ENCODE measurements at places on chromosomes 5 and 9.
A peak's percentile ranks its signal among the peaks of the same experiment; 100 is the strongest.

DNA sequence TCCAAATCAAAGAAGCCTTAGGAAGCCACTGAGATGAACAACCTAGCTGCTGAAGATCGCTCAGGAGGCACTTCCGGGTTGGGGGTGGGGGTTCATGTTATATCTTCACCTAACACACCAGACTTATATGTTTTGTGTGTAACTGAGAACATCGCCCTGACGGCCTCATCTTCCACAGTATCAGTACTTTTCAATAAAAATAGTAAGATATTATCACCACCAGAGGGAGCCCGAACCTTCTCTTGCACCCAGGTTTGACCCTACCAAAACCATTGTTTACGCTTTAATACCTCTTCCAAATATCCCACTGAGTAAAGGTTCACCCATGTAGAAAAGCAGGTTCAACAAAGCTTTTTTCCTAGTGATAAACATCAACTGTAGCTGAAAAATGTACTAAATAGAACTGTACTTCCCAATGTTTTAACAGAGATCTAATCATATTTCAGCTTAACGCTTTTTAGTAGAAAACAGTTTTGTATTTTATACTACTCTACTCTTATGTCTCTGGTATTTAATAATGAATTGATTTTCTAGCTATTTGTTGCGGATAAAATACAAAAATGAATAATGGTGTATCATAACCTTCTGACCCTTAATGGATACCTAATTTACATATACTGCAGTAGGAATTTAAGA lies 244.0 kb downstream of the EPB41L4A start:
- peak; percentile 39 for DNase-seq

DNA sequence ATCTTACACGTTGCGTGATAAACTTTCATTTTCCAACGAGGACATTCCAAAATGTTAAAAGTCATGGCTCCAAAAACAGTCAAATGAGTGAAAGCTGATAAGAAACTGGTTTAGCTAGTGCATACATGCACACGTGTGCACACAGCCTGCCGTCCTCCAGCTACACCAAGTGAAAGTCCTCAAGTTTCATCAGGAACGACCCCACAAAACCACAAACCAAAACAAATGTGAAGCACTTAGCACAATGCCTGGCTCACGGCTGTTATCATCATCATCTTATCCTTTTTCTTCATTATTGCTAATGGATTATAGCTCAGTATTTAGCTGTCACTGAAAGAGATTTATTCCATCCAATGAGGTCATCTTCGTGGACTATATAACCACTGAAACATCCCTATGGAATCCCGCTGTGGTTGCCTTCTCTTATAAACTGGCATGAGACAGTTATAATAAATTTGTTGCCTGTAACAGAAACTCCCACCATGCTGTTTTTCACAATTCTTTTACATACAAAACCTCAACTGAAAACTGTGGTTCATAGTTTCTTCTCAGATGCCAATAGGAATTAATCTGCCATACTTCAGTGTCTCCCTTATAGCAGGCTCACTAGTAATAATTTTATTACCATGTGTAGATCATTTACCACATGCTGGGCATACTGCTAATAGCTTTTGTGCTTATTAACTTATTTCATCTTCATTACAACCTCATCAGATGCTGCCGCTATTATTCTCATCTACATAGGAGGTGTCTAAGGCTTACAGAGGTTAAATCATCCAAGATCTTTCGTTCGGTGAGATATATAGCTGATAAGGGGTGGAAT lies 56.1 kb downstream of the SAXO1 start:
- DNase-seq: no peak

DNA sequence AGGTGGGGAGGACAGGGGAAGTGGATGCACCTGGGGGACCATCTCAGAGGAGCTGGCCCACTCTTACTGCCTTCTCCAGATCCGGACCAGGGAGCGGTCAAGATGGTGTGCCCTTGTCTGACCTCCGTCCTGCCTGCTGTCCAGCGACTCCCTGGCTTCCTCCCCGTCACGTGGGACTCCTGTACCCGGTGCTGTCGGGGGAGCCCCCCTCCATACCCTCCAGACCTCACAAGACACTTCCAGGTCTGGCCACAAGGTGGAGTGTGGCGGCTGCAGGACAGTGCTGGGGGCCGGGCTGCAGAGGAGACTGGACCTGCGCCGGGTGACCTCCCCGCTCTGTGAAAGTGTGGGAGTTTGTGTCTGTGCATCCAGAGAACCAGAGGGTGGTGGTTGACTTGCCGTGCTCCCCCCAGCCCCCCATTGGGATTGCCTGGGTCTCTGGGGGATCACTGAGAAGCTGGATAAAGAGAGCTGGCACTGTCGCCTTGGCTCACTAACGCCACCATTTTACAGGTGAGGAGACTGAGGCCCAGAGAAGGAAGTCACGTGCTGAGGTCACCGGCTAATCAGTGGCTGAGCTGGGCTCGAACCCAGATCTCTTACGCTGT lies 1.9 kb upstream of the CRB2 start:
- peak; percentile 85 for DNase-seq

- no peak for DNase-seq
Measured at GRCh38 chr5:58450018-58450417, 9.9 kb downstream of the PLK2 start.

GRCh38 chr5:84403773-84404172 lies 19.1 kb upstream of the EDIL3 start:
- DNase-seq: no peak

DNA sequence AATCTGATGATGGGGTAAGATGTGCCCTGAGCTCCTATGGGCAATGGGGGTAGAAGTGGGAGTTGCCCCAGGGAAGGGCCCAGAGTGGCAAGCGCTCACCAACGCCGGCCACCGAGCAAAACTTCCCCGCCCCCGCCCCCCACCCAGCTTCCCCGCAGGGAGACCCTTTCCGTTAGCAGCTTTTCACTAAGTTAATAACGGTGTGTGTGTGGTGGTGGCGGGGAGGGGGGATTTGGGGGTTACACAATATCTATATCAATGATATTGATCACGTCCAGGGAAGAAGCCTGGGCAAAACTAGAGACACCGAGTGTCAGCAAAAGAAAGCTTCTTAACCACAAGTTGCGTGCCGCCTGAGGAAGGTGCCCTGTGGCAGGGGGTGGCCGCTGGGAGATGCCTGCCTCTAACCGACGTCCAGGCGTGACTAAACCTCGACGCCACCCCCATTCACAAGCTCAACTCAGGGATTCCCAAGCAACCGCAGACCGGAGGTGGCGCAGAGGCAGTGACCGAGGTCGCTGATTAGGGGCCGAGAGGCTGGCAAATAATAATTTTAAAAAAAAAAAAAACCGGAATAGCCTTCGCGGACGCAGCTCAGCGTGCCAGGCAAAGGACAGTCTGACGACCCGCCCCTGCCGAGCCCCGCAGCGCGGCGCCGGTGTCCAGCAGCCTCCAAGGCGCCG lies 222.6 kb downstream of the MEF2C start:
- no peak for DNase-seq

DNA sequence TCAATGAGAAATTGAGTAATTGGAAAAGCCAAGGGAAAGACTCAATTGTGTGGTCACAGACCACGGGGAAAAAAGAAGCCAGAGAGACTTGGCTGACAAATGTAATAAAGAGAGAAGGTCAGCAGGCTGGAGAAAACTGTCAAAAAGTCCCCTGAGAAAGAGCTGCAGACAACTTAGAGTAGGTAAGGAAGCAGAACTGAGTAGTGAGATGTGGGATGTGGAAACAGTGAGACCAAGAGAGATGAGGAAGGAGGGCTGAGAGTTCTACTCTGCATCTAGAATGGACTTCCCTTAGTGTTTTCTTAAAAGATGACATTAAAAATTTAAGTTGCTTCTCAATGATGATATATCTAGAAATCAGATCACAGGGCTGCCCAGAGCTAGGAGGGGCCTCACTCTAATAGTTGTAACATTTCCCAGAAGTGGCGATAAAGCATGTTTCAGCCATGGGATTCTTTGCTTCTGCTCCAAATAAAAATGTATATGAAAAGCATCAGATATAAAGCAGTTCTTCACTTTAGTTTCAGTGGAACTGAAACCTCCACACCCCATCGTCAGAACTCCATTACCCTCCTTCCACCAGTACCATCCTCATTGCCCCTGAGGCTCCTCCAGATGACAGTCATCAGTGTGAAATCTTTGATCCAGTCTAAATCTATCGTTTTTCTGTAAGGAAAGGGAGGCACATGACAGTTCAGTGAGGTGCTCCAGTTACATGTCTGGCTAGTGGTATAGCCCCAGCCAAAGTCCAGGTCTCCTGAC lies 80.6 kb downstream of the SPEF2 start:
- no peak for DNase-seq

DNA sequence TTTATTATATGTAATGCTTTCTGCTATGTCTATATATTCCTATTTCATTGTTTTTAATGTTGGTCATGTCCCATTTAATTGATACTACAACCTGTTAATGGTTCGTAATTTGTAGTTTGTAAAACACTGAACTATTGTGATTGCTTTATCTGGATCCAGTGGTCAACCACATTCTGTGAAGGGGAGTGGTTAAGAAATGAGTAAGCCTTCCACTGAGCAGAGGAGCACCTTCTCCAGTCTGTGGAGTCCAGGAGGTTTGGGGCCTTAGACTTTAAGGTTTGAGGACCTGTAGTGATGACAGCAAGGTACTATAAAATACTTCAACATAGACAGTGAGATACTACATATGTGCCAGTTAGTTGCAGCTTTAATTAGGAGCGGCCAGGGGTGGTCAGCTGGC lies 67.7 kb upstream of the RAD23B start:
- no peak for DNase-seq

DNA sequence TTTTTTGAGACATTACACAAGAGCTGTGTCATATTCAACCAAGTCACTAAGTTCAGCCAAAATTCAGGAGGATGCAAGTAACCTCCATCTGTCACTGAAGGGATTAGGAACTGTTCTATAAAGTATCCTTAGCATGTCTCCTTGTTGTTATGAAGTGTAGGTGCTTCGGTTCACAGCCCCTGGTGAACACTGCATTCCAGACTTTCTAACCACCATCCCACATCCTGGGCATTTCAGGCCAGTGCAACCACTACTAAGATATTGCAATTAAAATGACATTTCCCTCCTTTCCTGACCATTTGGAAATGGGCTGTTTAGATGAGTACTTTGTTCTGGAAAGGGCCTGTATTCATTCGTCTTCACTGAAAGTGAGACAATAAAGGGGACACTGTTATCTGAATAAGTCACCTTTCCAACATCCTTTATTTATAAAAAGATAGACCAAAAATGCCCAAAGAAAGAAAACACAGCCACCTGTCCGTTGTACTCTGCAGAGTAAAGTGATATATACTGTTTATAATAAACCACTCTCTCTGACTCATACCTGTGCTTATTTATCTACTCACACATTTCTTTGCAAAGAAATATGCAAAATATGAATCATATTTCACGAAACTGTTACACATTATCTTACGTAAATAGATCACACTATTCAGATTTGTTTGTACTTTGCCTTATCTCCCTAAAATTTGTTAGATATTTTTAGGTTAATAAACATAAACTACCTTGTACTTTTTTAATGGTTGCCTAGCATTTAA lies 861.9 kb downstream of the CDH18 start:
- no peak for DNase-seq

GRCh38 chr5:62572918-62573514 lies 5.6 kb upstream of the LRRC70 start:
- DNase-seq: no peak

- no peak for DNase-seq
Measured at GRCh38 chr5:56440871-56441740, 208.0 kb upstream of the ANKRD55 start.

- DNase-seq: no peak
Measured at GRCh38 chr5:124421584-124421983, 324.9 kb downstream of the ZNF608 start.

- DNase-seq: no peak
Measured at GRCh38 chr5:108942701-108943100, 195.0 kb downstream of the FER start.

DNA sequence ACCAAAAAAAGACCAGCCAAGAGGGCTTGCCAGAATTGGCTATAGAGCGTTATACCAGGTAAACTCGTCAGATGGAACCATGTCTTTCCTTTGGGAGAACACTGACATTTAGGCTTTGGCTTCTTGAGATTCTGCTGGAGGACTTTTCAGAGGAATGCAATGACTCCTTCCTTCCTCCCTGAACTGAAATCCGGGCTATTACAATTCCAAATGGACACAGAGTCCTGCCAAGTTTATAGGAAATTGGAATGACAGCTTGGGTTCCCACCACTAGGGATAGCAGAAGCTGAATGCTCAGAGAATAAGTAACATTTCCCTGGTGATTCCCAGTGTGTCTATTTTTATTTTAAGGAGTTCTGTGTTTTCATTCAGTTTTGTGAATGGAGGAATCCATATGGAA lies 143.0 kb downstream of the FGF1 start:
- DNase-seq: no peak

DNA sequence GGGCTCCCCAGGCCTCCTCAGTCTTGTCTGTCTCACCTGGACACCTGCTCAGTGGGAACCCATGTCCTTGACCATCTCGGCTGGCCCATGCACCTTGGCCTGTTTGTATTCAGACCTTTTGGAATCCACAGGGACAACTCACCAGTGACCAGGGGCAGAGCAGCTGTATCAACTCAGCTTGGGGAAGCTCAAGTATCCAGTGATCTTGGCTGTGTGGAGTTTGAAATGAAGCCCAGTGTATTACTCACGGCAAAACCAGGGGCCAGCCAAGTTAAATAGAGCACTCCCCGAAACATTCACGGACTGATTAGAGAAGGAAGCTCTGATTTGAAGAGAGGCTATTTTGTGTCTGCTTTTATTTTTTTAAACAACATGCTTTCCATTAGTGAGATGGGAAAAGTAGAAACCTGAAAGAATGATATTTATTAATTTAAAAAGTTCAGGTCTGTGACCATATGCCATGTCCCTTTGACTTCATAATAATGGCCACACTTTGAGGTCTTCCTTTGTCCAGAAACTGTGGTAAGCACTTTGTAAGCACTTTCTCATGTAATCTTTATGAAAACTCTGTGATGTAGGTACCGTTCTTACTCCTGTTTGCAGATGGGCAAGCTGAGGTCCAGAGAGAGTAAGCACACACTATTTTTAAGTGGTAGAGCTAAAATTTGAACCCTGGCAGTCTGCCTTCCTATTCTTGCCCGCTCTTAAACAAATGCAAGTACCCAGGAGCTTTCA lies 656.5 kb downstream of the BNC2 start:
- no peak for DNase-seq

GRCh38 chr9:33988219-33988890 lies 60.3 kb downstream of the UBAP2 start:
- DNase-seq: no peak

DNA sequence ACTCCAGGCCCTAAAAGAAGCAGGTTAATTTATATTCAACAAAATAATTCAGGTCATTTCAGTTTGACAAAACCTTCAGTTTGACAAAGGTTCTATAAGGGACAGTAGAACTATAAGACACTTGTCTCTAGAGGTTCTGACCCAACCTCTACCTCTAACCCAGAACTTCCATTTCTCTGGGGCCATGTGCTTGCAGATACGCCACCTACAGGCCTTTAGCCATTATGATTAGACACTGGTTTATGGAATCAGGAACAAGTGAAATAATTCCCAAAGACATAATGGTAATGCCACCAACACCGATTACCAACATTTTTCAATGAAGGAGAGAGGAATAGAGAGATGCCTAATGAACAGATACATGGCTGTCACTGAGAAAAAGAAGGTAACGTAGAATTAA lies 733.9 kb downstream of the PRELID2 start:
- no peak for DNase-seq
